ENCODE measurements at places on chromosomes 7 and 10.

GRCh38 chr7:22351329-22351692 lies 5.6 kb downstream of the RAPGEF5 start:
- DNase-seq = no peak

DNA sequence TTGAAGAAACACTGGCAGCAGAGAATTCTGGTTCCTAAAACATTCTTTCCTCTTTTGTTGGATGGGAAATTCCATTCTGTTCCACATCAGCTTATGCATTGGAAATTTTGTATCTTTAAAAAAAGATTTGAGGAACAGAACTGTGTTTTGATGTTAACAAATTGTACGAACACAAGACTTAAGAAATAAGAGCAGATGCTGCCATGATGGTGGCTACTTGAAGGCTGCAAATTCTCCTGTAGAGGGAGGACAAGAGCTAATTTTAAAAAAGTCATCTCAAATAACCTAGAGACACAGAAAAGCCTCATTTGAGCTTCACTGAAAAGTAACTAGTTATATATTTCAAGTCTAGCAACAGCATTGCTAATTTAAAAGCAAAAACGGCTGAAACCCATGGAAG lies 29.8 kb downstream of the NDUFB2 start:
- peak; percentile 11 for DNase-seq

DNA sequence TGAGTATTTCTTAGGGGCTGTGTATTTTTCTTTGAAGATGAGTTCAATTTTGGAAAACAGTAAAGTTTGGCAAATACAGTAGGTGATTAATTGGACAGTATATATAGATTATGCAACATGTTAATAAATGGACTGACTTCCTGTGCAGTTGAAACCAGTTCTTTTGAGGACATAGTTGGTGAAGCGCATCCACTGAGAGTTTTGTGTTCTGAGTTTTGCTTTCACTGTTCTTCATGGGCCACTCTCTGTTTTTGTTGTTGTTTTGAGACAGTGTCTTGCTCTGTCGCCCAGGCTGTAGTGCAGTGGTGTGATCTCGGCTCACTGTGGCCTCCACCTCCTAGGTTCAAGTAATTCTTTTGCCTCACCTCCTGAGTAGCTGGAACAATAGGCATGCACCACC lies 109.0 kb downstream of the SDHAF3 start:
- DNase-seq = no peak

DNA sequence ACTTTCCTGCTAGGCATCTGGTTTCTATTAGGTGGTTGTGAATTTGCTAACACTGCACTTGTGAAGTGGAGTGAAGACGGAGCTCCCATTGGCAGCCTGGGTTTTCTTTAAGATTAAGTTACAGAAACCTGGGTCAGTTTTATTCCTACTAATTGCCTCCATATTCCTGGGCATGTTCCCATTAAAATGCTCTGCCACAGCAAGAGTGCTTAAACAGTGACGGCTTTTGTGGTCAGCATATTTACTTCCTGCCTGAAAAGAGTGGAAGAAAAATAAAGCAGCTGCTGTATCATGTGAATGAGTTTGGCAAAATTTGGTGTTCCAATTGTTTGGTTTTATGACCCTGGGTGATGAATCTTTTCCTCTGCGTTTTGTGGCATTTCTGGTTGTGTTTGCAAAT lies 96.9 kb upstream of the PLXDC2 start:
- peak; percentile 91 for DNase-seq

- DNase-seq = no peak
Measured at GRCh38 chr10:22992075-22992474, 64.2 kb downstream of the ARMC3 start.

GRCh38 chr10:106216085-106216484 lies 948.4 kb downstream of the SORCS1 start:
- DNase-seq = no peak

DNA sequence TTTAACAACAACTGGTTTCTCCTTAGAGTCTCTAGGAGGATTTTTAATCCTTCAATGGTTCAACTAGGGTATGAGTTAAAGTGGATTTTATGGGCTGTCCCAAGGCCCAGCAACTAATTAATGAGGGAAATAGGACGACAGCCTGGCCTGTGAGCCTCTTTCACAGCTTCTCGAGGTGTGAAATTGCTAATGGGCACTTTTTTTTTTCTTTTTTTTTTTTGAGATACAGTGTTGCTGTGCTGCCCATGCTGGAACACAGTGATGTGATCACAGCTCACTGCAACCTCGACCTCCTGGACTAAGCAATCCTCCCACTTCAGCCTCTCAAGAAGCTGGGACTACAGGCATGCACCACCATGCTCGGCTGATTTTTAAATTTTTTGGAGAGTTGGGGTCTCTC lies 87.0 kb downstream of the MARCHF5 start:
- no peak for DNase-seq

- no peak for DNase-seq
Measured at GRCh38 chr7:27587429-27587828, 75.3 kb downstream of the HIBADH start.

DNA sequence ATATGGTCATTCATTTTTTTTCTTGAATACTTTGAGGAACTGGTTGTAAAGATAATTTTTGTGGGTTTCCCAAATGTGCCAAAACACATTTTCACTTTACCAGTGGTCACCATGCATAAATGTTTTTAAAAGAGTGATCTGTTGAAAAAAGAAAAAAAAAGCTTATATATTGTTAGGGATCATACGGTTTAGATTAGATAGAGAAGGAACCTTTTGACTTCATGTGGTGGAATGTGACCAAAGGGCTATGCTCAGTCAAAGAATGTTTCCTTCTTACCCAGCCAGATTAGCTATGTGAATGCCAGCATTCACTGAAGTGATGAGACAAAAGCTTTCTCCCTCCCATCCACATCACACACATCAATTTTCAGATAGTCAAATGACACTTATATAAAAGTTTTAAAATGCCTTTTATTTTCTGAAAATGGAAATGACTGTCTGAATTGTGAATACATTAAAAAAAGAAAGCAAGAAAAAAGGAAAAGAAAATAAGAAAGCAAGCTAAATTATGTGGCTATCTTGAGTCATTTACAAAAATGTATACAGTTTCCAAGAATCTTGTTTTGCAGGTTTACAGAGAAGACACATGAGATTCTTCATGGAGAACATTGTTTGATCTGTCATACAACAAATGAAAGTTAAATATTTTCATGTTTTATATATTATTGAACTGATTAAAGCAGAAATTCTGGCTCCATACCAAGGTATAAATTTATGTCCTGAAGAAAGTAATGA lies 8.6 kb upstream of the CPED1 start:
- no peak for DNase-seq

DNA sequence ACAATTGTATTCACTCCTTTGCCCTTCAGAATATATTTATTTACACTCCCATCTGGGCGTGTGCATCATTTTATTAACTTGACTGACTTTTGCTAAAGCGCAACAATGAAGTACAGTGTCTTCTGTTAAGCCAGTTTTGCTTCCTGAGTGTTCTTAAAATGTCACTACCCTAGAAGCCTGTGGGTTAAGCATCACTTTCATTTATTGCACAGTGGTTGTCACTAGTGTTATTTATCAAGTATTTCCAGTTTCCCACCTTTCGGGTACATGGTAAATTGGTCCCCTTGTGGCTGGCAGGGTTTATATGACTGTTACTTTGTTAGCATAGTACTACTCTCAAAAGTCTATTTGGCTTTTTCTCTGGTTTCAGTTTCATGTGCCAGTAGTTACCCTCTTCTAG lies 3.3 kb downstream of the HILPDA start:
- DNase-seq = no peak

GRCh38 chr10:5413012-5413938 lies 918 bp downstream of the NET1 start:
- no peak for DNase-seq

DNA sequence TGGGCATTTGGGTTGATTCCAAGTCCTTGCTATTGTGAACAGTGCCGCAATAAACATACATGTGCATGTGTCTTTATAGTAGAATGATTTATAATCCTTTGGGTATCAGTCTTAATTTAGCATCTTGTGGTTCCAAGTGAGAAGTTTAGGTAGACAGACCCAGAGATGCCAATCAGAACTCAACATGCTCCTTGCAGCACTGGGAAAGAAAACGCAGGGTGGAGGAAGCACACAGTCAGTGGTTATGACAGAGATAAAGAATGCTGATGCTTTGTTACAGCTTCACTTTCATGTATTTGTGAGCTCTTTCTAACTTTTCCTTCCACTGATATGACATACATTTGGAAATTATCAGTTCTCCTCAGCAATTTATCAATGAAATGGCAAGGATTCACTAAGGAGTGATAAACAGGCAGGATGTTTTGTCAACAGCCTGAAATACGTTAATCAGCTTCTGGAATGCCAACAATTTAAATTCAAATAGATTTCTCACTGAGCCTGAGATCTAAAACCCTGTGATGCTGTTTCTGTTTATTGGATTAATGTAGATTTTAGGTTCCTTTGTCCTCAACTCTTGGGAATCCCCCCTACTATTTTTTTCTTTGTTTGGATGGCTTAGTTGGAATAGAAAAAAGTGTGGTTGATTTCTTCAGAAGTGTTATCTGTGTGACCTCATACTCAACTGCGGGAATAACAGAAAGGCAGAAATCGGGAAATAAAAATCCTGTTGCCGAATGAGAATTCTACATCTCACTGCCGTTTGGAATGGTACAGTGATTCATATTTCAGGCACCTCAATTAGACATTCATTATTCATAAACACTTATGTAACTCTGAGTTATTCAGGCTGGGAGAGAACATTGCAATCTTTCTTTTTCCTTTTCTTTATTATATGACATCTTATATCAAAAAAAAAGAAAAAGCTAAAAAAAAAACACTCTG lies 675.0 kb downstream of the CNTNAP2 start:
- no peak for DNase-seq

GRCh38 chr10:31836569-31837406 lies 91.8 kb downstream of the ARHGAP12 start:
- DNase-seq = no peak

DNA sequence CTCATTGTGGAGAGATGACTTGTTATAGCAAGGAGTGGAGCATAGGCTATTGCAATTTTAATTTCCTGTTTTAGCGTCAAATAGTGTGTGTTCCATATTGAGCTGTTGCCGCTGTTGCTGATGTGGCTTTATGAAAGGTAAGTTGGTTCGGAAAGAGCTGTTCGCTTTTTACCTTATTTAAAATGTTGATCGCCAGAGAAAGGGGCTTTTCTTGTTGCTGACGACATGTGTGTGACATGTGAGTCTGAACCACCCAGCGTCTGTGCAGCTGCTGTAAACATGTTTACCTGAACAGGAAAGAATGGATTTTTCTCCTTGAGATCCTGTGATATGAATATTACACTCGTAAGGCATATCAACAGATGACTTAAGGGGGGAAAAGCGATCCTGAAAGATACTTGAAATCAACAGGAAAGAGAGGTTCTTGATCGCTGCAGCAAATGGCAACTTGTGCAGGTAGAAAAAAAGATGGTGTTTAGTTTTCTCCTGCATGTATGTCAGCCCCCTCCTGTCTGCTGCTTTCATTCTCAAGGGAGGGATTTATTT lies 2.5 kb downstream of the ZEB1 start:
- no peak for DNase-seq

- peak; percentile 40 for DNase-seq
Measured at GRCh38 chr7:32616625-32617024, 121.3 kb downstream of the AVL9 start.

GRCh38 chr10:7186387-7187018 lies 224.3 kb downstream of the SFMBT2 start:
- no peak for DNase-seq

- no peak for DNase-seq
Measured at GRCh38 chr10:75640803-75641202, 209.4 kb downstream of the LRMDA start.

- no peak for DNase-seq
Measured at GRCh38 chr10:44830022-44830421, 81.1 kb upstream of the TMEM72 start.

GRCh38 chr7:103626776-103627175 lies 180.8 kb upstream of the SLC26A5 start:
- no peak for DNase-seq

GRCh38 chr7:139936760-139937310 lies 107.8 kb downstream of the TBXAS1 start:
- no peak for DNase-seq

- DNase-seq = no peak
Measured at GRCh38 chr10:52533986-52534385, 219.9 kb downstream of the DKK1 start.

GRCh38 chr7:130566898-130567280 lies 75.0 kb downstream of the MEST start:
- no peak for DNase-seq

GRCh38 chr7:42345478-42346299 lies 108.7 kb upstream of the GLI3 start:
- DNase-seq = no peak

GRCh38 chr7:30320392-30320791 lies 36.0 kb downstream of the ZNRF2 start:
- no peak for DNase-seq

- DNase-seq = no peak
Measured at GRCh38 chr7:29924006-29924405, 65.6 kb downstream of the SCRN1 start.

DNA sequence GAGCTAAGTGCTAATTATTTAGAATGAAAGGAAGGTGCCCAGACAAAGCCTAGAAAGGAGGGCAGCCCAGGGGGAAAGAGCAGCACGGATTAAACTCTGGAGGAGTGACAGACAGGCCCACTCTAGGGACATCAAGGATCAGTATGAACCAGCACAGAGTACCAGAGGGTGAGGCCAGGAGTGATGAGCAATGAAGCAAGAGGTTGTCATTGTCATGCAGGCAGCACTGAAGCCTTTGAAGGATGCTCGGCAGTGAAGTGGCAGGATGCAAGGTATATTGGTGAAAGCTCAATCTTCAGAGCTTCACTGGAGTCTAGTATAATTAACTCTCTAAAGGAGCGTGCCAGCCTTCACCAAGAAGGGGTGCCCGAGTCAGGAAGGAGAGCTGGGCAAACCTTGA lies 112.0 kb upstream of the INHBA start:
- no peak for DNase-seq

DNA sequence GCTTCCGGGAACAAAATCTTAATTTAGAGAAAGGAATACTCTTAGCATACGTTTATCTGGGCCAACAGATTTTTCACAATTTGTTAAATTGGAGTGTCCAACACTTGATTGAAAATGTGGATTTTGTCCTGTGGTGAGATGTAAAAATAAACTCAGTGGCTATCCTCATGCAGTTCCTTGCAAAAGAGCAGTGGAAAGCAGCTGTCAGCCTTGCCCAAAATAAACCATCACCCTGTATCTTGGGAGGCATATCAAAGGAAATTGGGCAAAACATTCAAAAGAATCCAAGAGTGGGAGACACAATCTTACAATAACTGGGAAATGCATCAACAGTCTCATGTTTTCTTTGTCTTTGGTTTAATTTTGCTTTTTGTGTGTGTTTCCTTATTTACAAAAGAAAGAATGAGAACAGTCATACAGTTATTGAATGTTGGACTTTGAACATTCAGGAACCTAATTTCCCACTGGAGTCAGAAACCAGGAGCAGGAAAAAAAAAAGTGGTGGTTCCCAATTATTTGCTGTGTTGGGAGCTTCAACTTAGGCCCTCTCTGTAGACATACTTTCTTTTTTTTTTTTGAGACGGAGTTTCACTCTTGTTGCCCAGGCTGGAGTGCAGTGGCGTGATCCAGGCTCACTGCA lies 44.4 kb upstream of the DGKI start:
- DNase-seq = no peak
